ENCODE measurements at places on chromosomes 3 and 15. TPM values are rescaled to one million over a fixed set of nuclear protein-coding genes. Genes with fewer than 3 reads are reported as not detected.
A peak's percentile ranks its signal among the peaks of the same experiment; 100 is the strongest.

DNA sequence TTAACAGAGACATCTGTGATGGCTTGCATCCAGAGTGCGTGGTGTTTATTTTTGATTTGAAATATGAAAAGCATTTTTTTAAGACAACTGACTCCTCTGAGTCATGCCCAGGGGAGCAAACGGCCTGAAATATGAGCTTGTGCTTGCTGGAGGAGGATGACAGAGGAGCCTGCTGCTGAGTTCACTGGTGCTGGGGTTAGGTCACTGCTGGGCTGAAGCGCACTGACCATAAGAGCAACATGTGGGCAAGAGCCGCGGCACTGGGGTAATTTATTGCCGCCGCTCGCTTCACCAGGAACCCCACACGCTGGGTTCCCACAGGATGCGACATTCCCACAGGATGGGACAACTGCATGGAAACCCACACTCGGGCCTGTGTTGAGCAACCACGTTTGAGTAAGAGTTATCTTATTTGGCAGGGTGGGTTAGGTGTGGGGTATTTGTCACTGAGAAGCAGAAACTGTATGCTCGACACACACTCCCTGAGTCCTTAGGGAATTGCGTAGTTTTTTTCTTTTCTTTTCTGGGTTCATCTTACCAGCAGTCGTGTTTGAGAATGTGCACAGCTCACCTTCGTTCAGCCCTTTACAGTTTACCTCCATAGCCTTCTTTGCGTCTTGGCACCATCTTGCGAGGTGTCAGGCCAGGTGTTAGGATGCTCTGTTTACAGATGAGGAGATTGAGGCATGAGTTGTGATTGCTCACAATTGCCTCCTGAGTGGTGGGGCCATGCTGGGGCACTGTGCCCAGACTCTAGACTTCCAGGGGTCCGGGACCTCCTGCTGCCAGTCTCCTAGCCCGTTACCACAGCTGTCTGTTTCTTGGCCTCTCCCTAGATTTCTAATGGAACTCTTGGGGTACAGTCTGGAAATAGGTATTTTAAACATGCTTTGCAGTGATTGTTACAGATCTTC is 60.4 kb downstream of the SMAD3 start:
- no peak for DNase-seq
- no peak overlapping the region for H3K4me3 ChIP-seq
- peaks cover 42% of the 10 kb centered on the region for H3K4me1 ChIP-seq
- no peaks in the 10 kb centered on the region for H3K27me3 ChIP-seq
- no peaks in the 10 kb centered on the region for H3K36me3 ChIP-seq

Gene C3orf85
- not detected for total RNA-seq

GRCh38 chr3:13541691-13542090 is 7.2 kb upstream of the FBLN2 start:
- peaks cover 22% of the 10 kb centered on the region for H3K27me3 ChIP-seq
- DNase-seq, result no peak

Gene C3orf49
- total RNA-seq, result not detected

- H3K4me3 ChIP-seq, result no peak overlapping the region
- no peaks in the 10 kb centered on the region for H3K4me1 ChIP-seq
- no peaks in the 10 kb centered on the region for H3K27me3 ChIP-seq
- H3K36me3 ChIP-seq, result no peaks in the 10 kb centered on the region
Observed at GRCh38 chr3:133958071-133958805, 62.6 kb upstream of the RAB6B start.

Gene SKOR1
- 0.16 TPM for total RNA-seq

GRCh38 chr3:73451301-73451944 is 173.3 kb downstream of the PDZRN3 start:
- H3K27me3 ChIP-seq, result peaks cover 3% of the 10 kb centered on the region
- H3K4me3 ChIP-seq, result no peak overlapping the region
- no peaks in the 10 kb centered on the region for H3K4me1 ChIP-seq
- no peak overlapping the region for H3K27ac ChIP-seq

DNA sequence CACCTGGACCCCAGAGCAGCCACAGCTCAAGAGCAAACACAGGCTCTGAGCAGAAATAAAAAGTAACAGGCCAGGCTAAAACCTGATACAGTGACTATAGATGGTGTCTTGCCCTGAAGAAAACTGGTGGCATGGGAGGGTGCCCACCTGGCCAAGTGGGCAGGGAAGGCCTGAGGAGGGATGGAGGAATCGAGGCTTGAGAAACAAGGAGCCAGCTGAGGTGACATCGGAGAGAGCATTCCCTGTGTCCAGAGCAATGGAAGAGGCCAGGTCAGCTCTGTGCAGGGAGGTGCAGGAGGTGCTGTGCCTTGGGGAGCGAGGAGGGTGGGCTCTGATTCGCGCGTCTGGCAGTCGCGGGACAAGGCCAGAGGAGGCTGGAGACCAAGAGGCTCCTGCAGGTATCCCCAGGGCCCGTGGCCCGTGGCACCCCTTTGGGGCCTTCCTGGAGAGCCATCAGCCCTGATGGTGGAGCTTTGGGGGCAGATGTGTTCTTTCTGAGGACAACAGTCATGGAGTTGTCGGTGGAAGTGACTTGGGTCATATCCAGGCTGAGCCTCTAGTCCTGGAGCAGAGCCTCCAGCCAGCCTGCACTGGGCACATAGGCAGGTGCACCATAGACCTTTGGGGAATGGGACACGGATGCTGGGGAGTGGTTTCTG is 56.1 kb downstream of the PLXNA1 start:
- H3K27ac ChIP-seq, result no peak overlapping the region
- no peaks in the 10 kb centered on the region for H3K36me3 ChIP-seq
- H3K4me1 ChIP-seq, result no peaks in the 10 kb centered on the region
- no peaks in the 10 kb centered on the region for H3K27me3 ChIP-seq
- no peak overlapping the region for H3K4me3 ChIP-seq

Gene ITGA11
- 1.7 TPM for total RNA-seq

Gene DLL4
- not detected for total RNA-seq

DNA sequence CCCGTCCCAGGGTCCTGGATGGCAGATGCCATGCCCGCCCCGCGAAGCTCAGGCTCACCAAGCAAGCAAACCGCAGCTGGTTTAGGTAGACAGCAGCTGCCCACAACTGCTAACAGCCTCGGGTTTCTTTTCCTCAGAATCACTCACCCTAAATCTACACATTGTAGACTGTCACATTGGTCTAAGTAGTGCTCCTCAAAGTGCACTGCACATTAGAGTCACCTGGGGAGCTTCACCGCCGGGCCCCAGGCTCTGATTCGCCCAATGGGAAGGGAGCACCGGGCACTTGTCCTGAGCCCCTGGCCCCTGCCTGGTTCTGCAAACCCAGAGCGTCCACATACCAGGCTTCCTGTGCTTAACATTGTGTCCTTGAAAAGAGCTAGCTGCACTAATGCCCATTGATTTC is 752 bp downstream of the OCA2 start:
- H3K36me3 ChIP-seq, result no peaks in the 10 kb centered on the region
- H3K27ac ChIP-seq, result no peak overlapping the region
- no peak for DNase-seq
- H3K4me3 ChIP-seq, result no peak overlapping the region
- peaks cover 61% of the 10 kb centered on the region for H3K27me3 ChIP-seq
- H3K4me1 ChIP-seq, result peaks cover 9% of the 10 kb centered on the region

DNA sequence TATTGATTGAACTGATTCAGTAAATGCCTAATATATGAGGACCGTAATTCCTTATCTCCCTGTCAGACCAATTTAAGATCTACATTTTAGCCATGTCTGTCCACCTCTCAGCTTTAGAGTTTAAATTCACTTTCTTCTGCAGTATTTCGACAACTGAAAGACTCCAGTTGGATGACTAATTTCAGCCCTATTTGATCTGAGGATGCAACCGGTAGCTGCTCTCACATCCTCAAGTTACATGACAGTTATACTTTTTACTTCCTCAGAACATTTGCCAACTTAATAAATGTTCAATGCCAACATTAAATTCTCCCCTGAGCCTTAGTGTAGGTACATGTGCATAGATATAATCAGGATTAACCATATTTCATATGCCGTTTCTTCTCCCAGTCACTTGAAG is 2.5 kb upstream of the HHLA2 start:
- peak overlapping the region; percentile 90 for H3K27ac ChIP-seq
- H3K4me1 ChIP-seq, result peaks cover 51% of the 10 kb centered on the region
- H3K4me3 ChIP-seq, result peak overlapping the region; percentile 33
- no peaks in the 10 kb centered on the region for H3K27me3 ChIP-seq
- DNase-seq, result no peak
- peaks cover 12% of the 10 kb centered on the region for H3K36me3 ChIP-seq

GRCh38 chr3:136819731-136820679 is 1.1 kb downstream of the SLC35G2 start:
- H3K27me3 ChIP-seq, result peaks cover 67% of the 10 kb centered on the region
- peak; percentile 28 for DNase-seq
- H3K4me3 ChIP-seq, result peak overlapping the region; percentile 83
- peaks cover 18% of the 10 kb centered on the region for H3K4me1 ChIP-seq

All from activated naive CD8-positive, alpha-beta T cell treated with anti-CD3 and anti-CD28 coated beads for 36 hours (primary cell).